ENCODE measurements at places on chromosomes 16 and 17.

DNA sequence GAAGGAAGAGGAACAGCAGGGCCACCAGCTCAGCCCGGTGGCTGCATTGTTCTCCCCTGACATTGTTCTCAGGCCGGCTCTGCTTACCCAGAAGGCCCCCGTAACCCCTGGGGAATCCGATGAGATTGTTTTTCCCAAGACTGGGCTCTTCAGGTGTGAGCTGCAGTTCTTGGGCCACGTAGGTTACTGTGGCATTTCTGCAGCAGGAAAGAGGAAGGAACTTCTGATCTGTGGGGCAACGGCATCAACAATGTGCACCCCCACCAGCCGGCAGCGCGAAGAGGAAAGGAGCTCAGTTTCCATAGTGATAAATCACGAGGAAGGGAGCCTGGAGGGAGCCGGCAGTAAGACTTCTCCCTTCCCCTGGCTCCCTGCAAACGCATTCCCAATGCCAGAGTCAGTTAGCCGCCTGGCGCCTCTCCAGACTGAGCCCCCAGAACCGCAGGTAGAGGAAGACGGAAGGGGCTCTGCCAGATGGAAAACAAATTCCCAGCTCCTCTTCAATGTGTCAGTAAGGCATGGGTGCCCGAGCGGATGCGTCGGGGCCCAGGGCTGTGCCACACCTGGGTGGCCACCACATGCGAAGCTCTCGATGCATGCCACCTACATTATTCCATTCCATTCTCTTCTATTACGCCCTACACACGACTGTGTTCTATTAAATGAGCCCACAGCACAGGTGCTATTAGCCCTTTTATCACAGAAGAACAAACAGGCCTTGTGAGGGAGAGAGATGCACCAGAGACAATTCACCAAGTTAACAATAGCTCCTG, 21.5 kb upstream of the PECAM1 start:
- DNase-seq: peak; percentile 79

GRCh38 chr16:88013766-88014251, 62.6 kb downstream of the BANP start:
- no peak for DNase-seq

DNA sequence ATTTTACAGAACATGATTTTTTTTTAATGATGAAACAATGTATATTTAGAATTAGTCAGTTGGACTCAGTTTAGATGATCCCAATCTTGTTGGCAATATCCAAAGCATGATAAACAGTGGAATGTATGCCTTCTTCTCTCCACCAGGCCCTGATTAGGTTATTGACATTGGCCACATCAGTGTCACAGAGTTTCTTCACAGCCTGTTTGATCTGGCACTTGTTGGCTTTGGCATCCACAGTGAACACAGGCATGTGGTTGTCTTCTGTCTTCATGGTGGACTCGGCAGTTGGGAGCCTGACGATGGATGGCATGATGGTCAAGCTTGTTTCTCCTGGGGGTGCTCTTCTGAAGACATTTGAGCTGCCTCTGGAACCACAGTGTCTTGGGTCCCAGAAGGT, 317.5 kb downstream of the PMP22 start:
- DNase-seq: no peak

- no peak for DNase-seq
These were observed 93.9 kb downstream of the AMFR start for GRCh38 chr16:56331399-56331798.

GRCh38 chr16:66605979-66606751, 1.7 kb downstream of the CMTM3 start:
- DNase-seq: no peak

GRCh38 chr17:81630274-81630673, 6.6 kb downstream of the NPLOC4 start:
- DNase-seq: no peak

DNA sequence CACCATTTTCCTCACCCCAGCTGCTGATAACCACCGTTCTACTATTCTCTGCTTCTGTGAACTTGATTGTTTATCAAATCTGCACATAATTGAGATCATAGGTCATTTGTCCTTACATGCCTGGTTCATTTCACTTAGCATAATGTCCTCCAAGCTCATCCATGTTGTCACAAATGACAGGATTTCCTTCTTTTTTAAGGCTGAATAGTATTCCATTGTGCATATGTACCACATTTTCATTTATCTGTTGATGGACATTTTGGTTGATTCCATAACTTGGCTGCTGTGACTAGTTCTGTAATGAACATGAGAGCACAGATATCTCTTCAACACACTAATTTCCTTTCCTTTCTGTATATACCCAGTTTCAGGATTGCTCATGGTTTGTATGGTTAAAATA, 225.3 kb upstream of the TBX2 start:
- DNase-seq: no peak

GRCh38 chr17:61400066-61400716, 548 bp downstream of the TBX2 start:
- peak; percentile 55 for DNase-seq

DNA sequence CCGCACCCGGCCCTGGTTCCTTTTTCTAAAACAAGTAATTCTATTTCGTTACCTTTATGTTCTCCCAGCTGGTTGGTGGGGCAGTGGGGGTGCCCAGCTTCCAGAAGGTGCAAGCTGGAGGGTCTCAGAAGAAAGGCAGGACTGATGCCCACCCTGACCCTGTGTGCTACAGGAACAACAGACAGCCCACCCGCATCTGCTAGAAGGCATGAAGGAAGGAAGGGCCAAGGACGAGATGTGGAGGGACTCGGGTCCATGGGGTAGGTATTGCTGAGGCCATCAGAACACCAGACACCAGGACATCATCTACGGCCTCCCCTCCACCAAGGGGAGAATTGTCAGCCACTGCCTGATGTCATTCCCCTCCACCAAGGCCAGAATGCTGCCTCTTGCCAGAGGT, 6.4 kb upstream of the CYTH1 start:
- no peak for DNase-seq

DNA sequence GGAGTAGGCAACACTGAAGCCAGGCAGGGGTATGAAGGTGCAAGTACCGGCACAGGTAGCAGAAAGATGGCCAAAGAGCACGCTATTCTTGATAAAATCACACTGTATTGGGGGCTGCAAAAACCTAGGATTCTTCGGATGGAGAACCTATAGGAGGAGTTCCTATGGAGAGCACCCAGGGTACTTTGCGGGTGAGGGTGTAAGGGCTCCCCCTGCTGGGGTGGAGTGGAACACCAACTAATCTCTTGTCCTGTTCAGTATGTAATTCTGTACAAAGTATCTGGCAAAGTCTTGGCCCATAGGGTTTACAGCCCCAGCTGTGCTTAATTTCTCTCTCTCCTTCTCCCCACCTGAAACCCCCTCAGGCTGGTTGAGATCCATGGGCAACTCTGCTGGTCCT, 393.1 kb upstream of the ASIC2 start:
- peak; percentile 21 for DNase-seq

DNA sequence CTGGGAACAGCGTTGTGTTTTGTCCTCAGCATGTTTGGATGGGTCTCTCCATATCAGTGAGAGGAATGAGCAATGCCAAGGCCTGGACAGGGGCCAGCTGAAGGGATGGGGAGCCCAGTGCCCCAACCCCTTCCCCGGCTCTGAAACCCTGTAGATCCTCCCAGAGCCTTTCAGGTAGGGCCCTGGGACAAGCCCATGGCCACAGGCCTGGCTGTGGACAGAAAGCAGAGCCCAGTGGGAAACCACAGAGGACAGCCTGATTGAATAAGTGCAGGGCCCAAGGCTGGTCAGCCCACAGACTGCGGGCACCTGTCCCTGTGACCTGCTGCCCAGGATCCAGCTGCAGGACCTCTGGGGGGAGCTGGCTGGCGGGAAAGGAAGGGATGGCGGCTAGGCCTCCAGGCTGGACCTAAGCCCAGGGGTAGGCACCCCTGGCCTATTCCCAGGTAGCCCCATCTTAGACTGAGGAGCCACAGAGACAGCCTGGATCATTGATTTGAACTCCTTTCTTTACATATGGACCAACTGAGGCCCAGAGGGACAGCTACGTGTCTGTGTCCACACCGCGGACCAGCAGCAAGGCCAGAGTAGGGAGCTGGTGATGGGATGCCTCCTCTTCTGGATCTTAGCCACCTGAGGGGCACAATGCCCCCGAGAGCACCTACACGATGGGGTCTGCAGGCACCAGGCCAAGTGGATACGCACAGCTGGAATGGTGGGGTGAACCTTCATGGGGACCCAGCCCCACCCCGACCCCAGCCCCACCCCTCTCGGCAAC, 1.3 kb downstream of the CCDC102A start:
- no peak for DNase-seq

DNA sequence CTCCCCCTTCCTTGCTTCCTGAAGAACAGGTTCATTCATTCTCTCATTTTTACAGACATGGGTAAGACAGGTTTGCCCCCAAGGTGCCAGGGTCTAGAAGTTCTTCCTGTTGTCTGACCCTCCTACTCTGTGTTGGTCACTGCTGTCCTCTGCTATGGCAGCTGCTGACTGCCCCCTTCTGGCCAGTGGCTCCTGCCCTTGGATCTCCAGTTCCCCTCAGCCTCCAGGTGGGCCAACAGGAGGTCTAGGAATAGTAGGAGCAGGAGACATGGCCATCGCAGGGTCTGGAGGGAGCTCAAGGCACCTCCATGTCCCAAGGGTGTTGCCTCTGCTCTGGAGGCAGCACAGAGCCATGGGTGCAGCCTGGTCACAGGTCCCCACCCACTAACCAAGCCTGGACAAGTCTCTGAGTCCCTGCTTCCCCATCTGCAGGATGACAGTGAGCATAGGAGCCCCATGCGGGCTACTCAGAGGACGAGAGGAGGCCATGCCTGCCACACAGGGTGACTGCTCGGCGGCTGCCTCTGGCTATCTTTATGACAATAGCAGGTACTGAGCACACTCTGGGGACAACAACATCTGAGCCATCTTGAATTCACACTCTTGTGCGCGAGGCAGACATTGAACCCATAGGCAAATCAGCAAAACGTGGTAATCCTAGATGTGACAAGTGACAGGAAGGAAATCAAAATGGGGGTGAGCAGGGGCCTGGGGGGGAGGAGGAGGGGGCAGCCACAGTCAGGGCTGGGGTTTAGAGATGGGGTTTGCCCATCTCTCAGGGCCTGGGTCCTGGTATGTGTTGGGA, 27.0 kb upstream of the NXPH3 start:
- DNase-seq: peak; percentile 85

DNA sequence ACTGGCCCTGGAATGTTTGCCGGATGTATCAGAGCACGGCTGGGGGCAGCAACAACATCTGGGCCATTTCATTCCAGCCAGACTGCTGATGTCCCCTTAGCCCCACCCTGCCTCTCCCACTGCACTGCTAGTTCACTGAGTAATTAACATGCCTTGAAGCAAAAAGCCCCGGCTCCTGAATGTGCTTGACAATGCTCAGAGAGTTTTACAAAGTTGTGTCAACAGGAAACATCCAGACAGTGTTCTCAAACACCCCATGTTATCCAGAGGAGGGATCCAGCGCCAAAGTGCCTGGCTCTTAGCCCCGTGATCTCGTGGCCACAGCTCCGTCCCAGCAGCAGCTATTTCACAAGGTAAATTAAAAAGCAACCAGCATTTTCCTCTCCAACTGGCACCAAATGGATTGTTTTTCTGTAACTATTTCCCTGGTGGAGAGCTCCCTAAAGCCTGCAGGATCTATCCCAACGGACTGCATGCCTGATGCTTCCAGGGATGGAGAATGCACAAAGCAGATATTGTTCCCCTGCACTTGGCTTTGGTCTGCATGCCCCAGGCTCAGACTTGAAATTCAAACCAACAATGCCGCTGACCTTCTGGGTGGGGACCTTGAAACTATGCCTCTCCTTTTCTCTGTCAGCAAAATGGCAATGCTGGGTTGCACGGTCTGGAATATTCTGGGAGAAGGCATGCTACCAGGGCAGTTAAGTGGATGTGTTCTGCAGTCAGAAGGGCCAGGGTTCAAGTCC, 115.6 kb upstream of the CDH5 start:
- peak; percentile 82 for DNase-seq

DNA sequence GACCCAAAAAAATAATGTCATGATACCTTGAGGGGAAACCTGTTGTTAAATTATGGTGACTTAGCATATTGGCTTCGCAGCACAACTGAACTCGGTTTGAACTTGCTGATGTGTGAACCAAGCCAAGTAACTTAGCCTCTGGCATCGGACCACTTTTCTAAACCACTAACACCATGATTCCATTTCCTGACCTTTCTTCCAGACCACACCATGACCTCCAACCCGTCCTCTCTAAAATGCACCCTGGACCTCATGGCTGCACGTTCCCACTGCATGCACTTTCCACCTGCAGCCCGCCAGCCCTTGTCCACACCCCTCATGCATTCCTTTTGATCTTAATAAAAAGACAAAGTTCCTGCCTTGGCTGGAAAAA, 29.3 kb downstream of the DYNLRB2 start:
- no peak for DNase-seq

GRCh38 chr16:5461574-5461973, 364.0 kb upstream of the EEF2KMT start:
- DNase-seq: no peak

DNA sequence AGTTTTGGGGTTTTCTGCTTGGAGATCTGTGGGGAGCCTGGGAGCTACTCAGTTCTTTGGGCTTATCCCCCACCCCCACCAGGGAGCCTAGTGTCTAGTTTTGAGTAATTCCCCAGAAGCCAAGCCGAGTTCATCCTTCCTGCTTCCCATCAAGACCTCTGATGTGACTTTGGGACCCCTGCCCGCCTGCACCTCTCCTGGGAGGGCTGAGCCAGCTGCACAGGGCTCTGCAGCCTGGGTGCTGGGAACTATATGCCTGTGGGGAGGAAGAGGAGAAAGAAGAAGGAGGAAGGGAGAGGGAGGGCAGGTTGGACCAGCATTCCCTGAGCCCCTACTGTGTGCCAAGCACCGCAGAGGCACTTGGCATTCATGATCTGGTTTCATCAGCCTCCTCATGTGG, 178.9 kb downstream of the TMEM132E start:
- DNase-seq: no peak

GRCh38 chr17:59409336-59410048, 78.0 kb downstream of the YPEL2 start:
- peak; percentile 46 for DNase-seq

Data from ELF-1 (cell line).